ENCODE measurements at places on chromosomes 11 and 22. TPM values are rescaled to one million over a fixed set of nuclear protein-coding genes. Genes with fewer than 3 reads are reported as not detected.

GRCh38 chr11:59542142-59542810, 30.9 kb downstream of the OR4D9 start:
- H3K4me1 ChIP-seq = peaks cover 12% of the 10 kb centered on the region
- H3K36me3 ChIP-seq = no peaks in the 10 kb centered on the region
- DNase-seq = no peak
- no peak overlapping the region for H3K27ac ChIP-seq

GRCh38 chr11:116710762-116711161, 62.0 kb downstream of the BUD13 start:
- H3K36me3 ChIP-seq = no peaks in the 10 kb centered on the region
- DNase-seq = no peak
- no peaks in the 10 kb centered on the region for H3K4me1 ChIP-seq
- H3K27ac ChIP-seq = no peak overlapping the region
- H3K27me3 ChIP-seq = no peaks in the 10 kb centered on the region

ZNF214 gene
- 3.0 TPM for total RNA-seq

ALKBH8 gene
- total RNA-seq = 9.1 TPM

ACR gene
- total RNA-seq = 0.21 TPM

Data from Panc1 (cell line).